CD8-positive, alpha-beta memory T cell (primary cell): ENCODE measurements at places on chromosomes 12 and 14. TPM values are rescaled to one million over a fixed set of nuclear protein-coding genes. Genes with fewer than 3 reads are reported as not detected.

- no peak for DNase-seq
Measured at GRCh38 chr12:2380946-2381345, 328.2 kb downstream of the CACNA1C start.

DNA sequence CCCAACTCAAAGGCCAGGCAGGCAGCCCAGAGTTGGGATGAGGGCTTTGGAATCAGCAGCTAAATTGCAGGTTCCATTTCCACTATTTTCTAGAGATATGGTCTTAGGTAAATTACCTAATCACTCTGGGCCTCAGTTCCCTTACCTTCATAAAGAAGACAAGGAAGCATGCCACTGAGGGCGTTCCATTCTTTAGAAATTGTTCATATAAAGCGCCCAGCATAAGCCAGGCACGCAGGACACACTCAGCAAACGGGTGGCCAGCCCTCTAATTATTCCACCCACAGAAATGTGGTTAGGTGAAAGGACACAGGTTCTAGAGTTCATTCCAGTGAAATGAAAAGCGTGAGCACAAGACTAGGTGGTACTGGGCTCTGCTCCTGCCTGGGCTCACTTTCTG lies 87.9 kb upstream of the BCL11B start:
- DNase-seq, result no peak

DNA sequence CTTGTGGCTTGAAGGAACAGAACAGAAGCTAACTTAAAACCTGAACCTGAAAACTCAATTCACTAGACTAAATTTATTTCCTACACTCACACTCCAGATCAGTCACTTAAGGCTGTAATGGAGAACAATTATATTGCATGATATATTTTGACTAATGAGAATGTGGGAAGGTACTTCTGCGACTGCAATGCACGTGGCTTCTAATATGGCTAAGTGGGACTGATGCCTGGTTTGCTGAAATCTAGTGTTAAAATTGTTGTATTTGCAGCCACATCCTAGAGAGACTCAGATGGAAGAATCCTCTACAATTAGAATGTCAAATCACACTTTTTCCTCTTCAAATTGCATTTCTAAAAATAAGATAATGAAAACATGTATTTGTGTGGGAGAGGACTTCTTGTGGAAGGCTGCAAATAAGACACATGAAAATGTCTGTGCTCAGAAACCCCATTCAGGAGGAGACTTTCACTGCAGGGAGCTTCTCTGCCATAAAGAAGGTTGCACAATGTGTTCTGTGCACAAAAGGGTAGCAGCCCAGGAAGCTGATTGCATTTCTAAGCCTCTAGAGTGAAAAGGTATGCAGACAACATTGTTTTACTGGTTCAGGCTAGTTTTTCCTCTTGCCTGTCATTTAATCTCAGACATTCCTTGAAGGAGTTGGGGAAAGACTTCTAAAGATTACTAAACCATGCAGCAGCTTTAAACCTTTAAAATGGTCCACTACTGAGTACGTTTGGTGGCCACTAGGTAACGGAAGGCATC lies 224.3 kb downstream of the NEDD1 start:
- no peak for DNase-seq

GRCh38 chr14:23321572-23322547 lies 603 bp downstream of the PABPN1 start:
- peak; percentile 18 for DNase-seq

Gene TOMM20L
- total RNA-seq, result 0.37 TPM

Gene MOAP1
- total RNA-seq, result 16.7 TPM
